ENCODE measurements at places on chromosomes 2 and 18.

- no peak for DNase-seq
These were observed 12.0 kb downstream of the DYSF start for GRCh38 chr2:71465356-71465755.

DNA sequence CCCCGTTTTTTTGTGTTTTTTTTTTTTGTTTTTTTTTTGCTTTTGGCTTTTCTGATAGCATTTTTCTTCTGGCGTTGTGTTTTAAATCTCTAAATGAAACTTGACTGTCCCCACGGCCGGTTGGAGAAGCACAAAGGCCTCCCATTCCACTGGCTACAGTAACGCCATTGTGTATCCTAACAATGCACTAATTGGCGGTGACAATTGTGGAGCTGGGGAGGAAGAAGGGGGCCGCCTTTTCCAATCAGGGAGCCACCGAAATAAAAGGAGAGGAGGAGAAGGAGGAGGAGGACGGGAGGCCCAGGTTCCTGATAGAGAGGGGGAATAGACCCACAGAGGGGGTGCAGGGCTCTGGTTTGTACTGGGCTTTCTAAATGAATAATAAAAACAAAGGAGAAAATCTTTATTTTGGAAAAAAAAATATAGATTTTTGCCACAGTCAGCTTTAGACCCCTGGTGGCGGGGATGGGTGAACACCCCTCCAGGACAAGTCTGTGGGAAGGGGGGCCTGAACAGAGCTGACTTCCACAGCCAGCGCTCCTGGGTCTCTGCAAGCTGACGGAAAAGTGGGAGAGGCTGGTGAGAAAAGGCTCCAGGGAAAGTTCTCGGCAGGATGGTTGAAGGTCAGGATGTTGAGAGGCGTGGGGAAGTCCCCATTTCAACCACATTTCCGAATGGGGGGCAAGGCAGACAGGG, 43.7 kb upstream of the FZD5 start:
- DNase-seq, result no peak

DNA sequence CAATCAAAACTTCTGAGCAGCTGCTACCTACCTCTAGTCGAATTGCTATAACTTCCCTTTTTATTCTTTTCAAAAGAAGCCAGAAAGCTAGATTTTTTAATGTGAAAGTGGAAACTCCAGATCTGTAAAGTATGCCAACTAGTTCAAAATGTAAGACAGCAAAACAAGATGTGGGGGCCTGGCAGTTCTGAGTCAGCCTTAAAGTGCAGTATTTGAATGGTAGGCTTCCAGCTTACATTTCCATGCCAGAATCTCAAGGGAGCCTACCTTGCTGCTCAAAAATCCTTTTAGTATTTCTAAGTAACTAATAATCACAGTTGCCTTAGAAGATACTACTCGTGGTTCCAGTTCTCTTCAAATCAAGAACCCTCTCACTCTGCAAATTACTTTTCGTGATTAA, 1288.7 kb downstream of the LRP1B start:
- DNase-seq, result no peak

GRCh38 chr2:99776206-99776905, 286.5 kb upstream of the REV1 start:
- DNase-seq, result no peak

DNA sequence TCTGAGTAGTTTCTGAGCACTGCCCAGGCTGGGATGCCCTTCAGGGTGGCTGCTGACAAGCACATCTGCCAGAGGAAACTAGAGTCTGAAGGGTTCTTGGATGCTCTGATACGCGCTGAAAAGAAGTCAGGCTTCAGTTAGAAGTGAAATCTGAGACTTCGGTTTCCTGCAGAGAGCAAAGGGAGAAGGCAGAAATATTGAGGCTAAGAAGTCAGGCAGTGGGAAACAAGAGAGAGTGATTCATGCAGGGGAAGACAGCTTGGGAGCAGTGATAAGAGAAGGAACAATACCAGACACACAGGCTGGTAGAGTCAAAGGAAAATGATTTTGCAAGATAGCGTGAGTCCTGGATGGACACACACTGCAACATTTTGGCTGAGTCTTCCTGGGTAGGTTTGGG, 51.0 kb upstream of the BOD1L2 start:
- no peak for DNase-seq

DNA sequence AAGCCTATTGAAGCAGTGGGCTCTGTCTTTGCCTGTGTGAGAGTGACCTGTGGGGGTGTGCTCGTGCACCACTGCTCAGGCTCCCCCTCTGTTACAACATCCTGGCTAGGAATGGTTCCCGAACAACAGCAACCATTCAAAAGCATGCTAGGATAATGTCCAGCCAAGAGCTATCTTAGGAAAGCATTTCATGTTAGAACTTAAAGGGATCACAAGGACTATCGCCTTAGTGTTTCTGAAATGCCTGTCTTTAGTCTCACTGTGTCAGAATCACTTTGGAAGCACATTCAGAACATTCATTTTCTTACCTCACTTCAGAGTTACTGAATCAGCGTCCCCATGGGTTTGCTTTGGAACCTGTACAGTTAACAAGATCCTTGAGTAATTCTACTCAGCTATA, 134.9 kb upstream of the DSEL start:
- no peak for DNase-seq

GRCh38 chr18:56067969-56068671, 480.1 kb upstream of the TCF4 start:
- DNase-seq, result no peak

DNA sequence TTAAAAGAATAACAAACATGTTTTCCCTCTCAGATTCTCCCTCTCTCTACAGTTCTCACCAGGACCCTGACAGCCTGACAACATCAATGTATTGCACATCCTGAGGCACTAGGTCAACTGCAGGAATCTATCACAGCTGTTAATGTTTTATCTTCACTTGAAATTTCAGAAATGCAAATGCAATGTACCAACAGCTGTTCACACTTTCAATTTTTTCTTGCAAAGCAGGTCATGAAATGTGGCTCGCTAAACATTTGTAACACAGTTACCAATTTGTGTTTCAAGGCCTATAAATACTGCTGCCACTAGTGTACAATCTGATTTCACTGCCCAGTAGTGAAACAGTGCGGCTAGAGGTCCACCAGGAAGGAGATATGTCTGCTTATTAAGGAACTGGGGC, 147.8 kb downstream of the EXOC6B start:
- DNase-seq, result no peak

- no peak for DNase-seq
These were observed 12.8 kb upstream of the KIAA2012 start for GRCh38 chr2:202060218-202060617.

GRCh38 chr2:235139956-235140800, 188.4 kb downstream of the SH3BP4 start:
- DNase-seq, result no peak

GRCh38 chr2:68385220-68385906, 20.3 kb downstream of the PLEK start:
- DNase-seq, result no peak

DNA sequence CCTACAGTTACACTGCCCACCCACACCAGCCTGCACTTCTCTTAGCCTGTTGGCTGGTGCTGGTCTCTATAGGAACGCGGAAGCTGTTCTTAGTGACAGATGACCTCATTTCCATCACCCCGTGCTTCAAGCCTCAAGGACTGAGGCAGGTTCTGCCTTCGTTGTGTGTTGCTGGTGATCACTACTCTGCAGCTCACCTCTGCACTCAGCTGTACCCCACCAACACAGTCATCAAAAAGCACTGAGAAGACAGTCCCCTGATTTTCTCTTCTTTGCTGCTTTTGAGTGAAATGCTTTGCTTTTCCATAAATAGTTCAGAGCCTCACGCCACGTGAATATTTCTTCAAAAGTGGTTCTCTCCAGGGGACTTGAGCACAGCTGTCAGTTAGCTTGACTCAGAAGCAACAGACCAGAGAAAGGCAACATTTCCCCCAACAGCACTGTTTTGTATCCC, 225.7 kb upstream of the CCDC150 start:
- no peak for DNase-seq

DNA sequence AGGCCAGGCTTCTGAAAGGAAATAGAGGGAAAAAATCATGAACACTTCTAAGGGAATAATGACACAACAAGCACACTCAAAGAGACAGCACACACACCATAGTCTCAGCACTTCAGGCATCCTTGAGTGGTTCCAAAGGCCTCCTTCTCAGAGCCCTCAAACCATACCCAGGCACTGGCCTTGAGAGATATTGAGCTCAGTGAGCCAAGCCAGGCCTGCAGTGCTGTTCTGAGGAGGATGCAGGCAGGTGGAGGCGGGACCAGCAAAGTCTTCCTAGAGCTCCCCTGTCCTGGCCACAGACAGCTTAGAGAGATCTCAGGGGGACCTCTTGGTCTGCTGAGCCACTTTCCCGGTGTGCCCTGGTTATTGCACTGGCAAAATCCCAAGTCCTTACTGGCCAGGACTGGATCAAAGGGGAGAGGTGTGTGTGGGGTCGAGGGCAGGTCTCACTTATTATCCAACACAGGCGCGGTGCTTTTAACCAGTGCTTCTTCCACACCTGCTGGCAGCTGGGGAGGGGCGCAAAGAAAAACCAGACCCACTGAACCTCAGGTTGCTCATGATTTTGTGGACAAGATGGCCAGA, 86.8 kb upstream of the HAAO start:
- no peak for DNase-seq

- no peak for DNase-seq
These were observed 1.1 kb downstream of the DSC3 start for GRCh38 chr18:31041271-31042083.

GRCh38 chr2:172628085-172628484, 72.2 kb downstream of the PDK1 start:
- no peak for DNase-seq

DNA sequence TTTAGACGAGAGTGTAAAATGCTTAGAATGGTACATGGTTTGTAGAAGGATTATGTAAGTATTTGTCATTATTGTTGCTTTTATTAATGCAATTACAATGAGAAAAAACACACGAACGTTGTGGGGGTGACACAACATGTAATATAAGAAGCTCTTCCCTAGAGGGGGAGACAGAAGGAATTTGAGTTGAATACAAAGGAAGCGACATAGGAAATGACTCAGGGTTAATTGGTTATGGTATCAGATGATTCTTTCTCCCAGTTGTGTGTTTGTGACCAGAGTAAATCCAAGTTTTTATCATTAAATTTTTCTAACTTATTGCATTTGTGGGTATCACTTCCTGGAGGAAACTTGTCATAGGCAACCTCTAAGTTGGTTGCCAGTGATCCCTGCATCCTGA, 625.6 kb upstream of the CDH2 start:
- DNase-seq, result no peak

- DNase-seq, result no peak
These were observed 19.4 kb downstream of the MGAT4A start for GRCh38 chr2:98711506-98711905.

- no peak for DNase-seq
These were observed 35.0 kb upstream of the PTMA start for GRCh38 chr2:231673348-231673770.

DNA sequence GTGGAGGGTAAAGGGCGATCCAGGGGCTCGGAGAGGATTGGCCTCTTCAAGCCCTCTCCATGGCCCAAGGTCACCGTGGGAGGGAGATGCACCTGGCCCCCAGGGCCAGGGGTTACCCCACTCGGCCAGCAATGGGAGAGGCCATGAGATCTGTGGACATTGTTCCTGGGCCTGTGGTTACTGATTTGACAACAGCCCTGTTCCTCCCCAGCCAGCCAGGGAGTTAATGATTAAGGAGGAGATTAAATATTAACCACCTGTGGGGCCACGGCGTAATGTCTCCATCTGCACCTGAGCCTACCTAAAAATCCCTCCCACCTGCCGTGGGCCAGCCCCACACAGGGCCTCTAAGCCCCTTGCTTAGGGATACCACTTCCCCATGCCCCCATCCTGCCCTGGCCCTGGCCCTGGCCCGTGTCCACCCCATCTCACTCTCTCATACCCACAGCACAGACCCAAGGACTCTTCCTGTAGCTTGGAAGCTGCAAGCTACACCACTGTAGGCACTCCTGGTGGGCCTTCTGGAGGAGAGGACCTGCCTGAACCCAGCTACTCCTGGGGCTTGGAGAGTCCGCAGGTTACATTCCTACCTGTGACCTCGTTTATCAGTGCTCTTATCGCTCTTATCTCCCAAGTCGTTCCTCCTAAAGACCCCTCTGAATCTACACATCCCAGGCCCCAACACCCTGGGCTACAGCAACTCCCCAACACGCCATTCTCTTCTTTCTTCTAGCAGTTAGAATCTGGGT, 32.1 kb downstream of the ZFP36L2 start:
- DNase-seq, result no peak

- no peak for DNase-seq
These were observed 79.6 kb downstream of the USP40 start for GRCh38 chr2:233486778-233487552.

DNA sequence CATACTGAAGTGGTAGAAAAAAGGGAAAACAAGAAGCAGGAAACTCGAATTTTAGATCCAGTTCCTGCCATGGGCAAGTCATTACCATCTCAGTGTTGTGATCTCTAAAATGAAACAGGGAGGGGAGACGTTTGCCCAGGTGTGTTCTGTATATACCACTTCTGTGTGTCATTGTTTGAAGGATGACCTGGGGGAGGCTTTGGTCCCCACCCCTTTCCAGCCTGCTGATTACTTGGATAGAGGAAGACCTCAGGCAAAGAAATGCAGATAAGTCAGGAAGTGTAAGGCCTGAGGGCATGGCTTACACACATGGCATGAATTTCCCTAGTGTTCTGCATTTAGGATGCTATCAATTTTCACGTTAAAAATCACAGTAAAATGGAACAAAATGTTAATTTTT, 205.2 kb upstream of the CXCR4 start:
- DNase-seq, result no peak

DNA sequence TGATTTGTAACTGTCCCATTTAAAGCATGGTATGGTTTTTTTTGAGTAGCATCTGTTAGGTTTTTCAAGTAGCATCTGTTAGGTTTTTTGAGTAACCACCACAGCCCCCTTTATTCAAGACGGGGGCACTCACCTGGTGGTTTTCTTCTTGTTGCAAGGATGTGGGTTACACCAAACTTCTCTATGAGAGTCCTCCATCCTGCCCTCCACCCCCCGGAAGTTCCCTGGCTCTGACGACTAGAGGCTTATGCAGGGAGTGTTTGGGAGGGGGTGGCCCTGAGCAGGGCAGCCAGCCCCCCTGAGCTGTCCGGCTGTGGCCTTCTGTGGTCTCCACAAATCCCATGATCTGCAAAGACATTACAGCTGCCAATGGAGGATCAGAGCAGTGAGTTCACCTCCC, 39.3 kb downstream of the MTCL1 start:
- DNase-seq, result no peak

DNA sequence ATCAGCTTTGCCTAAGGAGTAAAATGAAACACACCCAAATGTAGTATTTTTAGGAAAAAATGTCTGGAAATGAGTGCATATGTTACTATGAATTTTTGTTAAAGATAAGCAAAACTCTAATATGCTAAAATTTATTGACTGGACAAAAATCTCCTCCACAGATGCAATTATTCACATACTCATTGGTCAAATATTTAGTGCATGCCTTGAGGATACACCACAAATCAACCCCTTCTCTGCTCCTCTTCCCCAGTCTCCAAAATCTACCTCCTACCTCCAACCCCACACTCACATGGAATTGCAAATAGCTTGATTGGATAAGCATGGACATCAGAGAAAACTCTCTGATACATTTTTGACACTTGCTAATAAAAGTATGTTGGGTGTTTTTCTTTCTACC, 95.6 kb upstream of the CDC42EP3 start:
- no peak for DNase-seq

- no peak for DNase-seq
These were observed 130.3 kb downstream of the CELF4 start for GRCh38 chr18:37435150-37435867.

GRCh38 chr2:20965221-20965620, 78.7 kb downstream of the APOB start:
- DNase-seq, result no peak

All from activated CD4-positive, alpha-beta T cell treated with anti-CD3 and anti-CD28 coated beads, Interleukin-2, amount 50 U/mL, for 24 hours (primary cell).